NCI-H1417 treated with DMSO at 0.1 percent for 48 hours (cell line): ENCODE measurements at places on chromosomes 16 and 17.

DNA sequence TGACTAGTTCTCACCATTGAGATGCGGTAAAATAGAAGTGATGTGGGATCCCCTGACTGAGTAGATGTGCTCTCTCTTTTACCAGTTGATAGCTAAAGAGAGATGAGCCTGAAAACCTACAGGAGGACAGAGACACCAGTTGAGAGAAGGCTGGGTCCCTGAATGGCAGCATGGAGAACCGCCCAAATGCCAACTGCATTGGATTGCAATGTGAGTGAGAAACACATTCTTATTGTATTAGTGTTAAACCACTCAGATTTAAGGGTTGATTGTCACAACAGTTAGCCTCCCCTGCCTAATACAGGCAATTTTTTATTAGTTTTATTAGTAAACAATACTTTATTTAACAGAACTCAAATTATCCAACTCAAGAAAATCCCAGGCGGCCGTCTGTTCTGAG, 61.2 kb downstream of the SPACA3 start:
- no peak for DNase-seq

- DNase-seq: no peak
These were observed 6.6 kb downstream of the PRAC1 start for GRCh38 chr17:48715496-48716399.

GRCh38 chr17:80861418-80861815, 130.2 kb upstream of the CHMP6 start:
- no peak for DNase-seq

GRCh38 chr16:72166151-72166550, 5.8 kb downstream of the PMFBP1 start:
- no peak for DNase-seq

DNA sequence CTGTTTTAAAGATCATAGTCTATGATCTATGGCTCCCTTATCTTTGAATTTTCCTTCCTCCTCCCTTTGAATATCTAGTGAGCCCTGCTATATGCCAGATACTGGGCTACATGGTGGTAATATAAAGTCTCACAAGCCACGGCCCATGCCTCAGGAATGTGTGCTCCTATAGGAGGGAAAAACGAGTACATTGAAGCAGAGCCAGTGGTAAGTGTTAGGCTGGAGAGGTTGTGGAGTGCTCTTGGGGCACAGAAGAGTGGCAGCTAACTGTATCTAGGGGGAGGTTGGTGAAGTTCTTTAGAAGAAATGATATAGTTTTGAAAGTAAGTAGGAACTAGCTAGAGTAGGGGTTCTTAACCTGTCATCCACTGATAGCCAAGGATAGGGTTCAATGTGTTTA, 105.8 kb upstream of the PMFBP1 start:
- DNase-seq: no peak

- no peak for DNase-seq
These were observed 2.2 kb downstream of the RAB26 start for GRCh38 chr16:2150418-2151187.

DNA sequence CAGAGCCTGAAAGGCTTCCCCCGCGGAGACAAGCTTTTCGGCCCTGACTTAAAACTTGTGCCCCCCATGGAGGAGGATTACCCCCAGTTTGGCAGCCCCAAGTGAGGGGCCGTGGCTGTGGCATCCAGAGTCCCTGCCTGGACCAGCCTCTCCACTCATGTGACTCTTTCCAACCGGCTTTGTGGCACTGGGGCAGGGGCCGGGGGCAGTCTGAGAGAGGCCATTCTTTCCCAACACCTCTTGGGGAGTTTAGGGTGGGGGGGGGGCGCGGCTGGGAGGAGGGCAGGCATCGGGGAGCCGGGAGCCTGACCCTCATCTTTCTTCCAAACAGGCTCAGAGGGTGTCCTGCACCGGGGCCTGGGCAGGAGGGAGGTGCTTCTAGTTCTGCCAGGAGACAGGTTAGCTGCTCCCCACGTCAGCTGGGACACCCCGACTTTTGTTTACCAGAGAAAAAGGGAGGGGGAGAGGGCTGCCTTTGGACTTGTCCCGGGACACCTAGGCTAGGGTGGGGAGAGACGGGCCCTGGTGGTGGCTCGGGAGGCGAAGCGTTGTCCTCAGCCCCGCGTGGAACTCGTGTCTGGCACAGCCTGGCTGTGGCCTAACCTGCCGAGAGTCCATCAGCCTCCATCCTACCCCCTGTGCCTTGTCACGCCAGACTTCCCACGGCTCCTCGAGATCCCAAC, 7.3 kb upstream of the SERPINF1 start:
- DNase-seq: no peak

GRCh38 chr16:59170099-59170712, 436.1 kb upstream of the GOT2 start:
- DNase-seq: no peak

- no peak for DNase-seq
These were observed 32.7 kb downstream of the ZZEF1 start for GRCh38 chr17:4110152-4110551.

DNA sequence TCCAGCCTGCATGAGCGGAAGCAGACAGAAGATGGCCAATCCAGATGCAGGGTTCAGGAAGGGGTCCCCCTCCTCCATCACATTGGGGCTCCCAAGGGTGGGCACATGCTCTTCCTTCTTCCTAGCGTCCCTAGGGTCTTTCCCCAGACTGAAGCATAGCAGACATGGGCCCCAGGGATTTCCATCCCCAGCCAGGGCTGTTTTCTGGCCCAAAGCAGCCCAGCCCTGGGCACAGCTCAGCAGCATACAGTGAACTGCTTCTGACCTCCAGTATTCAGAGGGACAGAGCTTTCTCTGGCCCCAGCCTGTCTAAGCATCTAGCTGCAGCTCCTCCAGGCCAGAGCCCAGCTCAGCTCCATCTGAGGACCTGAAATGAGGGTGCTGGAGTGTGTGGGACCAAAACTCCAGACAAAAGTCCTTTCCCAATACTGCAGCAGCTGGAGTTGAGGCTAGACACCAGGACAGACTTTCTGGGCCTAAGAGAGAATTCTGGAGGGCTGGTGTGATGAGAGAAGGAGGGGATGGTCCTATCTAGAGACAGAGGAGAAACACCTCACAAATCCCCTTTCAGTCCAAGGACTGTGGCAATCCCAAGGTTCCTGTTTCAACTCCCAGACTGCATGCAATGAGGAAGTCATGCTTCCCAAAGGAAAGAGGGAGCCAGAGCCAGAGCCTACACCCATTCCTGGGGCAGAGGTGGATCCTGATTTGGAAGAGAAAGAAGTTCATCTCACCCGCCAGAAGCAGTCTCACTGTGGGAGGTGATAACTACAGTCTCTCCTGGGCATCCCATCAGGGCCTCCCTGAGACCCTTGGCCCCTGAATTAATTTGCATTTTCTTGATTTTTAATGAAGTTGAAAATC, 4.5 kb upstream of the FOXN1 start:
- DNase-seq: no peak

DNA sequence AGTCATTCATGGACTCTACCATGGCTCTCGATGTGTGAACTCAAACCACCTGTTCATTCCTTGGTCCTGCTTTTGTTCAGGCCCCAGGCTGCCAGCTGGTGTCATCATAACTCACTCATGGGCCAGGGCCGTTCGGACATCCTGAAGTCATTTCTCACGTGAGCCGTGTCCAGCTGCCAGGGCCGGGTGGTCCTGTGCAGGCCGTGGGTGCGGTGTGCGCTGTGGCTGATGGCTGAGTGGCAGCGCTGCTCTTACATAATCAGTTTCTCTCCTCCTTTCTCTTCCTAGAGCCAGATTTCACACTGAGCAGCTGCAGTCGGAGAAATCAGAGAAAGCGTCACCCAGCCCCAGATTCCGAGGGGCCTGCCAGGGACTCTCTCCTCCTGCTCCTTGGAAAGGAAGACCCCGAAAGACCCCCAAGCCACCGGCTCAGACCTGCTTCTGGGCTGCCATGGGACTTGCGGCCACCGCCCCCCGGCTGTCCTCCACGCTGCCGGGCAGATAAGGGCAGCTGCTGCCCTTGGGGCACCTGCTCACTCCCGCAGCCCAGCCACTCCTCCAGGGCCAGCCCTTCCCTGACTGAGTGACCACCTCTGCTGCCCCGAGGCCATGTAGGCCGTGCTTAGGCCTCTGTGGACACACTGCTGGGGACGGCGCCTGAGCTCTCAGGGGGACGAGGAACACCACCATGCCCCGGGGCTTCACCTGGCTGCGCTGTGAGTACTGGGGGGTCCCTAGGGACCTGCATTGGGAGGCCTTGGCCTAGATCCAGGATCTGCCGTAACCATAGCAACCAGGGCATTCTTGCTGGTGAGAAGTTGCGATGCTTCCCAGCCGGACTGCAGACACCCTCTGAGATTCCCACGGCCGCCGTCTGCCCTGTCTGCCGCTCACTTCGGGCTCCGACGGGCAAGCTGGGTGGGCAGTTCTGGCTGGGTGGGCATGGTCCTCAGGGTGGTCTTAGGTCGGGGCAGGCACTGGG, at the start of gene IL34:
IL34 (plus strand) TSS at position 300 of the 982 bp plus-strand sequence; CDS start at position 689, 389 bp downstream.
- no peak for DNase-seq

DNA sequence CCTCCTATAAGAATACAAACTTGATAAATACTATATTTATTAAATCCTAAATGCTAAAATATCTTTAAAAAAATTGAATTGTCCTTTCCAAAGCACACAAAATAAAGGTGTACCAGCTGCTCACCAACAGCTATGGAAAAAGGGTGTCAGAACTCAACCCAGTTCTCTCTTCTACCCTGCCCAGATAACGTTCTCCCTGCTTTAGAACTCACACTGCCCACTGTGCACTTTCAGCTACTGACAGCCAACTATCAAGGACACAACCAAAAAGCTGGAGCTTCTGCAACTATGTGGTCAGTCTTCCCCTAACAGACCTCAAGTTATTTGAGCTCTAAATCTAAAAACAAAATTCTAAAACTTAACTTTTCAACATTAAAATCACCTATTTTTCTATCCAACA, 13.7 kb downstream of the AP1G1 start:
- no peak for DNase-seq

DNA sequence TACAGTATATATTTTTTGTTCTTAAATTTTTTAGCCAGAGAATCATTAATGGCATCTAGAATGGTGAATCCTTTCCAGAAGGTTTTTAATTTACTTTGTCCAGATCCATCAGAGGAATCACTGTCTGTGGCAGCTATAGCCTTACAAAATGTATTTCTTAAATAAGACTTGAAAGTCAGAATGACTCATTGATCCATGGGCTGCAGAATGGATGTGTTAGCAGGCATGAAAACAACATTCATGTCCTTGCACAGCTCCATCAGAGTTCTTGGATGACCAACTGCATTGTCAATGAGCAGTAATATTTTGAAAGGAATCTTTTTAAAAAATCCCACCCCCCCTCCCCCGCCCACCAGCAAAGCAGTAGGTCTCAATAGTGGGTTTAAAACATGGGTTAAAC, 51.4 kb downstream of the CACNG1 start:
- DNase-seq: no peak

DNA sequence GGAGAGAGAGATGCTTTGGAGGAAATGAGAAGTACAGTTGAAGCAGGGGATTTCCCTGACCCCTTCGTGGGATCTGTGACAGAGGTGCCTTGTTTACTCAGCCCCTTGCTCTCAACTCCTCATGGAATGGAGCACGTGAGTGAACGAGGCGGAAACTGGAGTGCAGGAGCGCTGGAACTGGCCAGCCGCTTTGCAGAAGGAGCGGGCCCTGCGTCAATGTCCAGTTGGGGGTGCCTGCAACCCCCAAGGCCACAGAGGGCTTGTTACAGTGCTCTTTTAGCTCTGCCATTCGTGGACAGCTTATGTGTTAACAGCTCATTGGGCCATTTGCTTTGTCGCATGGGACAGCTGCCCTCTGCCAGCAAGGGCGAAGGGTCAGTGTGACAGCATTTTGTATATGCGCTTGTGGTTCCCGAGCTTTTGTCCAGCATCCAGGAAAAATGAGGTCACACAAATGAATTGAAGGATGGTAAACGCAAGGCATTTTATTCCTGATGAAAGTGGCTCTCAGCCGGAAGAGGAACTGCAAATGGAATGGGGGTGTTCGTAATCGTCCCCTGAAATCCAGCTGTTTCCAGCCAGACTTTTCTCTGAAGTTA, 1395.1 kb downstream of the CDH8 start:
- DNase-seq: no peak

GRCh38 chr16:80299416-80299815, 241.4 kb upstream of the DYNLRB2 start:
- DNase-seq: no peak

DNA sequence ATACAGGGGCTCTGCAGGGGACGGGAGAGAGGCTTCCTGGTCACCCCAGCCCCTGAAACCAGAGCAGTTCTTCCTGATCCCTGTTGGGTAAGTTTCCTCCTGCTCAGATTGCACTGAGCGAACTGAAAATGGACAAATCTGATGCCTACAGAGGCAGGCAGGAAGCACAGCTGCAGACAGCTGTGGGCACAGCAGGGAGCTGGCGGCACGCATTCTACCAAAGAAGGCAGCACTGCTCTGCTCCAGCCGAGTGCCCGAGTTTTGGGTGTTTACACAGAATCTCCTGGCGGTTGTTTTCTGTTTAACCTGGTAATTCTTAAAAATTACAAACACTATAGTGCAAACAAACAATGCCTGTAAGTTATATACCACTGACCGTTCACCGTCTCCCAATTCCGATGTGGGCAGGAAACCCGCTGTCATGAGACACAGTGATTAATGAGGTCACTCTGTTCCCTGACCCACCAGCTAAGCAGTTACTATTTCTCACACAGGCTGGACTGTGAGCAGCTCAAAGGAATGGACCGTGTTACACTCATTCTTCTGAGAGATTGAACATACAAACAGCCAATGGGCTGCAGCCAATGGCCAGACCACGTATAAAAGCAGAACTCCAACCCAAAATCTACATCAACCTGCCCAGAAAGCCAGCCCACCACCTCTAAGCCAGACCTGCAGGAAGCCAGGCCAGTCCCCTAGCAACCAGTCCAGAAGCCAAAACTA, 25.5 kb downstream of the NSMCE1 start:
- no peak for DNase-seq

DNA sequence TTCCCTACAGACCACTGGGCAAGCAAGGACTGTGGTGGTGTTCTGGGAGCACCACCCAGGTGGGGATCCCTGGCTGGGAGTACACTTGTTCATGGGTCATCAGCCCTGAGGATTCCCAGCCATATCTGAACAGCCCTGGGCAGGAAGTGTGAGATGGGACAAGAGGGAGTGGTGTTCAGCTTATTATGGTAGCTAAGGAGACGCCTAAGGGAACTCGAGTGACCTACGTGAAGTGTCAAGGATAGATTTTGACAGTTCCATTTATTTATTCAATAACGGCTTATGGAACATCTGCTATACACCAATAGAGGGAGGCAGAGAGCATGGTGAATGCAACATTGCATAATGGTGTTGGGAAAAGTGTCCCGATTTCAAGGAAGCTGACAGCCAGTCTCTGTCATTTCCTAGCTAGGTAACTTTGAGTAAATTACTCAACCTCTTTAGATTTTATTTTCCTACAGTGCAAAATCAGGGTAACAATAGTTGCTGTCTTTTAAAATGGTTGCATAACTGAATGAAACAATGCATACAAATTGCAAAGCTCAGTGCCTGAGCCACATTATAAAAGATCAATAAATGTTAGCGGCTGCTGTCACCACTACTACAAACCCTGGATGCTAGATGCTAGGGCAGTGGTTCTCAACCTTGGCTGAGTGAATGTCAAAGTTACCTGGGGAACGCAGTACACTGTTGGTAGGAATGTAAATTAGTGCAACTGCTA, 534.1 kb downstream of the GRIN2A start:
- no peak for DNase-seq
